ENCODE measurements at places on chromosomes 7 and 10. TPM values are rescaled to one million over a fixed set of nuclear protein-coding genes. Genes with fewer than 3 reads are reported as not detected.

FZD8 gene
- 3.4 TPM for total RNA-seq

GPR26 gene
- total RNA-seq: not detected

GNGT1 gene
- total RNA-seq: 0.54 TPM

CLCN1 gene
- 1.9 TPM for total RNA-seq

GJC3 gene
- total RNA-seq: not detected

MACC1 gene
- 96.7 TPM for total RNA-seq

SPDYE8 gene
- not detected for total RNA-seq

AMZ1 gene
- 0.11 TPM for total RNA-seq

STAG3 gene
- total RNA-seq: 1.3 TPM
